ENCODE measurements at places on chromosomes 13 and 19.

DNA sequence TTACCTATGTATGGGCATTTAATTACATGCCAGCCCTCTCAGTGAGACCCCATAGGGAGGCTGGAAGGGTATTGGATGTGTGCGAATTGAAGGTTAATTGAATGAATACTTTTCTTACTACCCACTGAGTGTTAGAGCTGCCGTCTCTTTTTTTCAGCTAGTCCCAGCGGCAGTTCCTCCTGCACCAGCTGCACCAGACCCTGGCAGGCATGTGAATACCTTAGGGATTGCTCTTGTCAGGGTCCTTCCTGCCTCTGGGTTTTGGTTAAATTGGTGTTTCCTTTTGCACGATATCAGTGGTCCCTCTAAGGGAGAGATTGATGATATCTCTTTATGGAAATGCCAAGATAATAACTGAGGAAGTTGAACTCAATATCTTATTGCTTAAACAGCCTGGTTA is 9.8 kb upstream of the CXCL17 start:
- no peak for DNase-seq

- DNase-seq = no peak
Observed at GRCh38 chr19:49499030-49499670, 2.9 kb downstream of the RPS11 start.

DNA sequence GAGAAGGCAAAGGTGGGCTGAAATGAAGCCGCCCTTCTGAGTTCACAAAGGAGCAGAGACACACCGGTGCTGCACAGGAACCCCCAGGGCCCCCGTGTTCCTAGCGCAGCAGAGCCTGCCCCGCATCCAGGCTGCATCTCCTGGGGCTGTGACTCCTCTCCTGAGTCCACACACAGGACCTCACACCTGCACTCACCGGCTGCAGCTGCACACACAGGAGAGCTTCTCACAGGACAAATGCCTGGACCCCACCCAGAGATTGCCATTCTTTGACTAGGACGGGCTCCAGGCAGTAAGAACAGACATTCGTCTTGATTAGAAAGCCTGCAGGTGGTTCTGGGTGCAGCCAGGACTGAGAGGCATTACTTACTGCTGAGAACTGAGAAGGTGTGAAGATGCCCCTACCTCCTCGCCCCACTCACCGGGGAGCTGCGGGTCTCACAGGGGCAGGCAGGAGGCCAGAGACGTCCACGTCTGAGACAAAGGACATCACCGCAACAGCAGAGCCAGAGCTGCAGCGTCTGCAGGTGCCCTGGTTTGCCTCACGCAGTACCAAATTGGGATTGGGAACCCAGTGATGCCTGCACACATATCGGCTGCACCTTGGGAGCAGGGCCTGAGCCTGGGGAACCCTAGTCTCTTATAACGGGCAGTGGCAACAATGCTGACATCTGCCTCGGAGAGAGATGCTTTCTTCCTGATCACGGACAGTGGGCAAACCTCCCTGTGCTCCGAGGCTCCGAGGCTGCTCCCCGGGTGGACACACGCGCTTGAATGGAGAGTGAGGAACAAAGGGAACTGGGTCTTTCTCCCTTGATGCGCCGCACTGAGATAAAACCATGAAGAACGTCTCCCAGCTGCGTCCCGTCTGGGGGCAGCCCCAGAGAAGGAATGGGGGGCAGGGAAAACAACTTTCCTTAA is 50.4 kb downstream of the RASA3 start:
- DNase-seq = no peak

DNA sequence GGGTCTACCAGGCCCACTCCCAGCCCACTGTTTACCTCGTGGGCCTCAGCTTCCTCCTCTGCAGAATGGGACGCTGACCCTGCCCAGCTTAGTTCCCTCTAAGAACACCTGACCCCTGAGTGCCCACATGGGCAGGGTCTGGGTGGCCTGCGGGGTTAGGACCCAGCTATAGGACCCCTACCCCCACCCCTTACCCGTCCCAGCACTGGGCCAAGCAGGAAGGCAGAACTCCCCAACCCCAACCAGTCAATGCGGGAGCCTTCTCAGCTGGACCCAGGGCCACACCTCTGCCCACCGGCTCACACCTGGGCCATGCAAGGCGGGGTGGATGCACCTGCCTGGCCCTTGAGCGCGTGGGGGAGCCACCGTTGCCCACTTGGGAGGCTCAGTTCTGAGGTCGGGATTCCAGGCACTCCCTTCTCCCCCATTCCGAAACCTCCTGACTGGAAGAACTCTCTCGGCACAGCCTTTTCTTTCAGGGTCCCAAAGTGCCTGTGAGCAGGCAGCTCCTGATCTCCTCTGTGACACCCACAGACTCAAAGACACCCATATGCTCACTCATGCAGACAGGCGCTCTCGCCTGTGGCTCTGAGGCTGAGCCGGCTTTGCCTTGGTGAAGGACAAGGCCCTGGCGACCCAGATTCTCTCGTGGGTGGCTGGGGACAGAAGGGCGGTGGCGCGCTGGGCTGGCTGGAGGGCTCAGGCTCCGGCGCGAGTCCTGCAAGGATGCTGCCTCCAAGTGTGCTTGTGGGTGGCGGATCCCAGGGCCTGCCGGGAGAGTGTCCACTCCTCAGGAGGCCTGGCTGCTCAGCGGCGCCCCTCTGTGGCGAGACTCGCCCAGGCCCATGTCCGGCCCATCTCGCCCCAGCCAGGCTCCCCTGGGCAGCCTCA is 27.9 kb upstream of the PARP4 start:
- DNase-seq = no peak

- DNase-seq = no peak
Observed at GRCh38 chr13:67935626-67936025, 705.5 kb upstream of the PCDH9 start.

GRCh38 chr13:72953391-72953965 is 105.3 kb upstream of the KLF5 start:
- no peak for DNase-seq

- no peak for DNase-seq
Observed at GRCh38 chr19:35451338-35452096, 3.5 kb downstream of the FFAR2 start.

- DNase-seq = no peak
Observed at GRCh38 chr19:30029721-30030510, 87.9 kb downstream of the URI1 start.

DNA sequence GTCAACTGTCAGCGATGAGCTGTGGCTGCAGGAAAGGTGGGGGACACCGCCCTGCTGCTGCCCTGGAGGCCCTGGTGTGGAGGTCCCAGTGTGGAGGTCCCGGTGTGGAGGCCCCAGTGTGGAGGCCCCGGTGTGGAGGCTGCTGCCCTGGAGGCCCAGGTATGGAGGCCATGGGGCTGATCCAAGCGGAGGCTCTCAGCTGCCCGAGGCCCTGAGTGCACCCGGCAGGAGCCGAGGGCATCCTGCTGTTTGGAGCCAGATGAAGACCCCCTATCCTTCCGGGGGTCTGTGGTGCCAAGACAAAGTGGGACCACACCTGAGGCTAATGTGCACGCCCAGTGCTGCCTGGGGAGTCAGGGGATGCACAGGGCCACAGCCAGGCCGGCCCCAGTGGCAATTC is 210.4 kb upstream of the SOX1 start:
- no peak for DNase-seq

GRCh38 chr13:114007566-114007965 is 33.7 kb upstream of the C13orf46 start:
- DNase-seq = no peak

DNA sequence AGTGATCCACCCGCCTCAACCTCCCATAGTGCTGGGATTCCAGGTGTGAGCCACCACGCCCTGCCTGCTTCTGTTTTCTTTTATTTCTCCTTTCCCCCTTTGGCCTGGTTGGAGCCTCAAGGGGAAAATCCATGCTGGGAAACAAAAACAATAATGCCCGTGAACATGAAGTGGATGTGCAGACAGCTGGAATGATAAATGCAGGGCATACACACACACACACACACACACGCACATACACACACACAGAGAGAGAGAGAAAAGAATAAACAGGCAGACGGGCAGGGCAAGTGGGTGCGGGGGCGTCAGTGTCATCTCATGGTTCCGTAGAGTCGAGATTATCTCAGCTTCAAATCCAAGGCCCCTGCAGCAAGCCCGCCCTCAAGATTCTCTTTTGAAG is 4.4 kb upstream of the PLEKHF1 start:
- DNase-seq = no peak

DNA sequence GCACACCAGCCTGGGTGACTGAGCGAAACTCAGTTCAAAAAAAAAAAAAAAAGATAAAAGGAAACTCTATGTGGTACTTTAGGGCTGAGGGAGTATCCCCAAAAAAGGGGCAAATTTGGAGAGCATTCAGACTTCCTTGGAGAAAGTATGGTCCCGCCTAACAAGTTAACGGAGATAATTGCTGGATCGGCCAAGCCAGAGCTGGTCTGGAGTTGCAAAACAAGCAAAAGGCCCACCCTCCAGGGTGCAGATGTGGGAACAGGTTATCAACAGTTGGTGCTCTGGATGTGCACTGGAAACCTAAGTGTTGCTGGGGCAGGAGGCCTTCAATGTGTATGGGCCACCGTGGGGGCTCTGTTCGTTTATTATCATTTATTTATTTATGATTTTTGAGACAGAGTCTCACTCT is 2.8 kb downstream of the IQCN start:
- DNase-seq = no peak

DNA sequence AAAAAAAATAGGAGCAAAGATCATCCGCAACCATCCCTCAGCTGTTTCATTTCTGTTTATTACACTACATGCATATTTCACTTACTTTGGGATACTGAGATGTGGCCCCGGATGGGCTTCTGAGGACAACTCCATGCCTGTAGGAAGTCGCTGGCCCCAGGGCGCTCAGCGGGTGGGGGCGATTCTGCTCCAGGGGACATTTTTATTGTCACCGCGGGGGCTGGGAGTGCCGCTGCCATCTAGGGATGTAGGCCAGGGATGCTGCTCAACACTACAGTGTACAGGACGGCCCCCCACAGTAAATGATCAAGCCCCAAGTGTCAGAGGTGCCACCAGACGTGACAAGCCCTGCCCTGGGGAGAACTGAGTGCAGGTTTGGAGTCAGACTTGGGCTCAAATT is 6.4 kb upstream of the BST2 start:
- DNase-seq = no peak

GRCh38 chr13:26697069-26697955 is 63.3 kb downstream of the GPR12 start:
- DNase-seq = no peak

Measured in activated CD8-positive, alpha-beta memory T cell treated with anti-CD3 and anti-CD28 coated beads for 1 hour (primary cell).